HCT116 (cell line): ENCODE measurements at places on chromosomes 16 and 17. TPM values are rescaled to one million over a fixed set of nuclear protein-coding genes. Genes with fewer than 3 reads are reported as not detected.

Gene CRYM
- total RNA-seq = 4.9 TPM

DNA sequence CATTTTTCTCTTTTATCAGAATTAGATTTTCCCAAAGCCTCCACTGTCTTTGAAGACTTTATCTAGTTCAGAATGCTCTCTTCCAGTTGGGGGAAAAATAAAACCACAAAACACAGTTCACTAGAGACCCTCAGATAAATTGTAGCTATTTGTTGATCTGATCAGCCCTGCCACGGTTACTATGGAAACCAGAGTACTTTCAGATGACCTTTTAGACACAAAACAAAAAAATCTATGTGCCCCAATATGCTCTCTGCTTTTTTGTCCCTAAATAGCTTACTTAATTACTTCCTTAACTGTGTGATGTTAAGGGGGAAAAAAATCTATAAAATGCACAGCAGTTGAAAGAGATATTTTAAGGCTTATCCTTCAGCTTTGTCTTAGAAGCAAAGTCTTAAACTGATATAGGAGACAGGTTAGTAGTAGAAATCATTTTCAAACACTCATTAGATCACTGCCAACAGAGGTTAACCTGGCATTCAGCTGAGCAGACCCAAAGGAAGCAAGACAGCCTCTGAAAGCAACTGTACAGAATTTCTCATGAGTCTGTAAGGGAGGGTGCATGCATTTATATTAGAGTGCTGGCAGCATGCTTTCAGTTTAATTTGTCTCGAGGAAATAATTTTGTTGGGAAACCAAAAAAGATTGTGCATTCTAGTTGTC is 129.9 kb upstream of the CACNG5 start:
- DNase-seq = no peak

Gene ZDHHC1
- 9.1 TPM for total RNA-seq

Gene CHST4
- 0.59 TPM for total RNA-seq

DNA sequence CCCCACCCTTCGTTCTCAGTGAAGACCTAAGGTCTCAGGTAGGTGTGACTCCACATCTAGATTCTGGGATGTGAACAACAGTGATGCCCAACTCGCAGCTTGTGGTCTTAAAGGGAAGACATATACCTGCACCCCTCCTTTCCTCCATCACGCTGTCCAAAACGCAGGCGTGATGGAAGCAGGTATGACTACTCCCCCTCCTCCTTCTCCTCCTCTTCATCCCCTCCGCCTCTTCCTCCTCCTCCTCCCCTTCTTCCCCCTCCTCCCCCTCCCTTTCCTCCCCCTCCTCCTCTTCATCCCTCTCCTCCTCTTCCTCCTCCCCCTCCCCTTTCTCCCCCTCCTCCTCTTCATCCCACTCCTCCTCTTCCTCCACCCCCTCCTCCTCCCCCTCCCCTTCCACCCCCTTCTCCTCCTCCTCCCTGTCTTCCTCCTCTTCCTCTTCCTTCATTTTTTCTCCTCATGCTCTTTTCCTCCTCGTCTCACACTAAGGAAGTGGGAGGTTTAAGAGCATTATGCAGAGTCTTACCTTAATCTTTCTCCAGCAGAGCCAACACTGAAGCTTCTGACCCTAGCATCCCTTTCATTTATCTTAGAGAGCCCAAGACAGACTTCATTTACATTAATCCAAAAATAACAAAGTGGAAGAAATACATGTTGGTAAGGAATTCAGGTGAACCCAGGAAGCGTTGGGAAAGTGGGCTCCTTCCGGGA is 352.5 kb downstream of the FOXL1 start:
- no peak for DNase-seq

GRCh38 chr17:17982801-17983200 is 10.1 kb downstream of the DRC3 start:
- no peak for DNase-seq

DNA sequence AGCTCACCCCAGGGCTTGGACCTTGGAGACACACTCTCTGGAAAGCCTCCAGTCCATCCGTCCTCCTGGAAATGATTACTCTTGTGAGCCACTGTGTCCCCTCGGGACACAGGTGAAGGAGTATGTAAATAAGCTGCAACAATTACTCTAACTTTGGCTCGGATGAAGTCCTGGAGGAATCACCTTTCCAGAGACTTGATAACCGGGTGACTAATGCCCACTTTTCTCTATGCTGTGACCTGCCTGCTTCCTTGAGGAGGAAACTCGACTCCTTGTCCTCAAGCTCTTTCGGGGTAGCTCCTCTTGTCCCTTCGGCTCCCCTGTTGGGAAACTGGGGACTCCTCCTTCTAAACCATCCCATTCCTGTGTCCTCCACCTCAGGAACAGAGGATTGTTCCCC is at the start of gene OR1A1:
TSS of gene OR1A1 (plus strand) at position 301 of the 400 bp plus-strand sequence. CDS start 7,954 bp downstream, outside the sequence.
- DNase-seq = no peak

- peak; percentile 58 for DNase-seq
Observed at GRCh38 chr17:63445571-63445953, 544 bp downstream of the CYB561 start.
